ENCODE measurements at places on chromosomes 6 and 20. TPM values are rescaled to one million over a fixed set of nuclear protein-coding genes. Genes with fewer than 3 reads are reported as not detected.

DNA sequence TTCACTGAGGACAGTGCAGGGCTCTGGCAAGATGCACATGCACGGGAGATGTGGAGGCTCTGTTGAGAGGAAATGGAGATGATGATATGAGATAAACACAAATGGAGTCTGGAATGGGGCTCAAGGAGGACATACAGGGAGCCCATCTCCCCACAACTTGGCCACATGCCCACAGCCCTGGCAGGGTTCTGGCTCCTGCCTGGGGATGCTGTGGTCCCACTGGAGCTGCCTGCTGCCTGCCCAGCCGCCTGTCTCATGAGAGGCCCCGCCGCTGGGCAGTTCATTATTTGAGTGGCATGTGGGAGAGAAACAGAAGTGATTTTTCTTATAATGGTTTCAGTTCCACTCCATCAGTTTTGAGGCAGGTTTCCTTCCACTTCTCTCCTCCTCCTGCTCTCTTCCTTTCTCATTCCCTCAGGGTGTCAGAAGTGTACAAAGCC is 133.6 kb upstream of the TRAF3IP2 start:
- DNase-seq, result no peak

- no peak for DNase-seq
These were observed 59.4 kb downstream of the TRIM27 start for GRCh38 chr6:28864326-28864923.

DNA sequence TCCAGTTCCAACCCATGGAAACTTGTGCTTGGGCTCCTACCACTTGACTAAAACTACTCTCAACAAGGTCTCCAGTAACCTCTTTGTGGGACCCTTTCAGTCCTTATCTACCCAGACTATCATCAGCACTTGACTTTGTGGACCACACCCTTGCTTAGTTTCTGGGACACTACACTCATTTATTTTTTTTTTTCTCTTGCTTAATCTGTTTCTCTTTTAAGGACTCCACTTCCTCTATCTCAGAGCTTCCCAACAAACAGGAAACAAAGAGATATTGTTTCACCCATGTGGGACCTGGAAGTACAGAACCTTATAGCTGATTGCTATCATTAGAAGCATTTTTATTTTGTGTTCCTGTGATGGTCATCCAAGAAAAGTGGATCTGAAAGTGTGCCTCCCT is 28.8 kb upstream of the ME1 start:
- DNase-seq, result no peak

The NMBR gene
- not detected for total RNA-seq

The RNF182 gene
- 0.25 TPM for total RNA-seq

DNA sequence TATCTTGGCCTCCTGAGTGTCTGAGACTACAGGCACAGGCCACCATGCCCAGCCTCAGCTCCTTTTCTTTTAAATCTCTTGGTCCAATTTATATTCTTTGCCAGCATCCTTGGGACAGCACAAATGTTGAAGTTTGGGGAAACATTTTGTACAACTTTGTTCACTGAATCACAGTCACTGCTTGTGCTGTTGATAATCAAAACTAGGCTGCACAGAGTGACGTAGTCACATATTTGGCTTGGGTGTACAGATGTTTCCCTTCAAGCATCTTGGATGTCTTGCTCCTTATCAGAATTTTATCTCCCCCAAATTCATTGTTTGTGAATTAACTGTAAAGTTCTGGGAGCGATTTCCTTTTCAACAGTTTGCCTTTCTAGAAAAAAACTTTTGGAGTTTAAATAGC is 17.9 kb downstream of the CARMIL1 start:
- DNase-seq, result no peak

The MRPL14 gene
- total RNA-seq, result 41.0 TPM

GRCh38 chr20:51640743-51641142 is 98.2 kb upstream of the NFATC2 start:
- DNase-seq, result peak; percentile 18

DNA sequence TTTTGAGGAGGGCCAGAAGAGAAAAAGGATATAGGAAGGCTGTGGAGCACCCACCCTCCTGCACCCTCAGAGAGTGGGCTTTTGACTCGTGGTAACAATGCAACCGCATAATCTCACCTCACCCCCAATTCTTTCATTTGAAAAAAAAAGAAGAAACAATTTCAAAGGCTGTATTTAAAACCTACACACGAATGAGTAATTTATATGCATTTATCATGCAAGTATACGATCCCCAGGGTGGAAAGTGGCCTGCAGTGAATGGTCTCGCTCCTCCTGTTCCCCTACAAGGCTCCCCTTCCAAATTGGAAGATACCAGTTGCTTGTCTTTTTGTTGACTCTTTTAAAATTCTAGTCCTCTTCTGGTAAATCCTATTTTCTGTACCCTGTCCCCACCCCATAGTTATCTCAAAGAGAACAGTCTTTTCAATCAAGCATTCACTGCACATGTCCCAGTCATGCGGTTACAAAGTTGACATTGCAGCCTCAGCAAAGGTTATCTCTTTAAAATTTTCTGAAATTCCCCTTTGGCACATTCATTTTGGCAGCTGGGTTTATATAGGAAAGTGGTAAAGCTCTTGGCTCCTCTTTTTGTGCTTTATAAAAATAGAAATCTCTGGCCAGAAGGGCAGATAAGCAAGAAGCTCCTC is 110.6 kb downstream of the ARID1B start:
- no peak for DNase-seq

- peak; percentile 52 for DNase-seq
These were observed 2.6 kb upstream of the OSBPL2 start for GRCh38 chr20:62235777-62236157.
